ENCODE measurements at places on chromosomes 6 and 20. TPM values are rescaled to one million over a fixed set of nuclear protein-coding genes. Genes with fewer than 3 reads are reported as not detected.
A peak's percentile ranks its signal among the peaks of the same experiment; 100 is the strongest.

Gene TAF4
- 10.7 TPM for total RNA-seq

- no peak for DNase-seq
Observed at GRCh38 chr6:37942606-37943376, 123.3 kb downstream of the ZFAND3 start.

Gene MARCKS
- total RNA-seq, result 28.4 TPM

- DNase-seq, result no peak
Observed at GRCh38 chr6:89657445-89658158, 19.1 kb upstream of the LYRM2 start.

DNA sequence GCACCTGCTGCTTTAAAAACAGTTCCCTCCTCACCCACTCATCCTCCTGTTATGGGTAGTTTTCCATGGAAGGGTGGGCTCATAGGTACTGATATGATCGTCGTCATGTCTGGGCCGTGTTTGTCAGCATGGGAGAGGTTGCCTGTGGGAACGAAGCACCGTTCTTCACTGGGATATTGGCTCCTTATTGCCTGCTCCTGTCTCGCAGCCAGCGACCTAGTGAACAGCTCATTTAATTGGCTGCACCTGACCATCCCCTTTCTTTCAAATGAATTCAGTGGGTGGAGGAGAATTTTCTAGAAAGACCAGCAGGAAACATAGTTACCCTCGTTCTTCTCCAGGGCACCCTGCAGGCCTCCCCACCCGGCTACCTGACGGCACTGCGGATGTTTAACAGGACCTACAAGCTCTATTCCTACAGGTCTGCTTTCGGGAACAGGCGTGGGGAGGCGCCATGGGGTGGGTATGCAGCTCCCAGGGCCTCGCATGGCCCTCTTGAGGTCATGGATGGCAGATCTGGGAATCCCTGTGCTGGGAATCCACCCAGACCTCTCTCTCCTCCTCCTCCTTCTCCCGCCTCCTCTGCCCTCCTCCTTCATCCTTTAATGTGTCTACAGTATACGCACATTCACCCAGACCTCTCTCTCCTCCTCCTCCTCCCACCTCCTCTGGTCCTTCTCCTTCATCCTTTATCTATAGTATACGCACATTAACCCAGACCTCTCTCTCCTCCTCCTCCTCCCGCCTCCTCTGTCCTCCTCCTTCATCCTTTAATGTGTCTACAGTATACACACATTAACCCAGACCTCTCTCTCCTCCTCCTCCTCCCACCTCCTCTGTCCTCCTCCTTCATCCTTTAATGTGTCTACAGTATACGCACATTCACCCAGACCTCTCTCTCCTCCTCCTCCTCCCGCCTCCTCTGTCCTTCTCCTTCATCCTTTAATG lies 21.9 kb downstream of the ENTPD6 start:
- DNase-seq, result no peak

DNA sequence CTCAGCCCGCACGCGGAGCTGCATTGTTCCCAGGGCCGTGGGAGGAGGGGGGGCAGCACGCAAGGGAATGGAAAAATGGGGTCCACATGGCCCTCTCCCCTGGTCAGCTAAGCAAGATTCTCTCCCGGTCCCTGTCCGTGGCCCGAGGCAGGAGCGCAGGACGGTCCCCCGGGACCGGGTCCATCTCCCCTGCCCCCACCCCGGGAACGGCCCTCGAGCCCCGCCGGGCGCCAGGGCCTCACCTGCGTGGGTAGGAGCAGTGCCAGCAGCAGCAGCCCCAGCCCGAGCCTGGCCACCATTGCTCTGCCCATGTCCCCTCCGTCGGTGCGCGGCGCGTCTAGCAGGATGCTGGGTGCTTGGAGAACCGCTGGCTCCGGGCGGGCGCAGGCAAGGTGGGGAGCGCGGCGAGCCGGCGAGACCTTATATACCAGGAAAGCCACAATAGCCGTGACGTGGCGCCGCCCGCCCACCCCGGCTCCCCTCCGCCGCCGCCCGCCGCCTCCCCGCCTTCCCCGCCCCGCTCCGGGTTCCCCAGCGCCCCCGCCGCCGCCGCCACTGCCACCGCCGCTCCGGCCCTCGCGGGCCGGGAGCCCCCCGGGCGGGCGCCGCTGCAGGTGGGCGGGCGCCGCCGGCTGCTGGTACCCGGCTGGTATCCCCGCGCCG lies at the start of gene CD24:
CD24 (minus strand) TSS at position 394 of the 663 bp plus-strand sequence; CDS start at position 311, 83 bp downstream.
- peak; percentile 79 for DNase-seq

GRCh38 chr20:10671221-10671918 lies 2.4 kb downstream of the JAG1 start:
- DNase-seq, result no peak

- DNase-seq, result no peak
Observed at GRCh38 chr20:44343162-44343675, 6.4 kb downstream of the R3HDML start.

Gene TINAG
- not detected for total RNA-seq

DNA sequence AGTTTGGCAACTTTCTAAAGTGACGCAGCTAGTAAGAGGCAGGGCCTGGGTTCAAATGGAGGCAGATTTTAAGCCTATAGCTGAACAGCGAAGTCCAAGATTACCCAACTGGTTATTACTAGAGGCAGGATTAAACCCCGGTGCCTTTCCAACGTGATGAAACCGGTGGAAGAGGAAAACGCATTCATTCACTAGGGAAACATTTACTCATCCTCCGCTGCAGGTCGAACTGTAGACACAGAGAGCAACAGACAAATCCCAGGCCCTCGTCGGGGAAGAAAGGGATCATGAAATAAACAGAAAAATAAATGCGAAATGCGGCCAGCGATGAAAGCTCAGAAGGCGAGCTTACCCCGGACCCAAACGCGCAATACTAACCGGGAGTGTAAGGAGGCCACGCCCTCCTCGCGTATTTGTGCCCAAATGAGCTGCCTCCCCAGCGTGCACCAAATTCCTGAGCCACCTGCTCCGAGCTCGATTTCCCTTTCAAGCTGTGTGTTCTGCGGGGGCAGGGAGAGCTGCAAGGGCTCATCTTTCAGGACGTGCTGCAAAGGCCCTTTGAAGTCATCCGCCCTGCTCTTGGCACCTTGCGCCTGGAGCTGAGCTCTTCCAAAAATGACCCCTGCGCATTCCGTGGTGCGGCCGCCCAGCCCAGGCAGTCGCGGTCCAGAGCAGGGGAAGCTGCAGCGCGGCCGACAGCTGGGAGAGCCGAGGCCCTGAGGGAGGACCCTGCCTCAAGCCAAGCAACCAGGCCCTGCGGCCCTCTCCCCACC lies 46.9 kb downstream of the PDYN start:
- DNase-seq, result no peak

GRCh38 chr6:18264923-18265377 lies 620 bp upstream of the DEK start:
- DNase-seq, result no peak

Gene PRDM13
- total RNA-seq, result not detected

Gene TCP11
- total RNA-seq, result not detected

- DNase-seq, result no peak
Observed at GRCh38 chr6:44084231-44085014, 42.8 kb downstream of the MRPL14 start.

DNA sequence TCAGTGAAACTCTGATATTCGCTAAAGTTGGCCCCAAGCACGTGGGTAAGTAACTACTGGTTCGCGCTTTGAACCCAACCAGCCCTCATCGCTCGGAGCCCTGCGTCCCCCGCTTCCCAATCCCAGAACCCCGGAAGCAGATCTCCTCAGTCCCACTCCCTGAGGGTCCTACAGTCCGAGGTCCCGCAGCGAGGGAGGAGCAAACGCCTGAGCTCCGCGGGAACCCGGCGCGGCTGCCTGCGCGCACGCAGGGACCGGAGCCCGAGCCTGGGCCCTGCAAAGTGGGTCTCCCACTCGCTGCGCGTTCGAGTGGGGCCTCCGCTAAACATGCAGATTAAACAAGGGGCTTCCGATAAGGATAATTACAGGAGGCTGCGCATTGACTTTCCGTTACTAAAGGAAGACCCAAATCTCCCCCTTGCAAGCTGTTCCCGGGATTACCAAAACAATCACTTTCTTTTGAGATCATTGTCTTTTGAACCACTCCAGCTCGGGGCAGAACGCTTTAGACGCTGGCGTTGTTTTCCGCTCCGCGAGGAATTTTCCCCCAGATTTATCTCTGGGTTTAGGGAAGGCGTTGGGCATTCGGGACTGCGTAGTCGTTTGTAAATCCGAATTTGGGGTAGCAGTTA lies 1.3 kb upstream of the VSX1 start:
- DNase-seq, result no peak

Gene IL17A
- total RNA-seq, result not detected

DNA sequence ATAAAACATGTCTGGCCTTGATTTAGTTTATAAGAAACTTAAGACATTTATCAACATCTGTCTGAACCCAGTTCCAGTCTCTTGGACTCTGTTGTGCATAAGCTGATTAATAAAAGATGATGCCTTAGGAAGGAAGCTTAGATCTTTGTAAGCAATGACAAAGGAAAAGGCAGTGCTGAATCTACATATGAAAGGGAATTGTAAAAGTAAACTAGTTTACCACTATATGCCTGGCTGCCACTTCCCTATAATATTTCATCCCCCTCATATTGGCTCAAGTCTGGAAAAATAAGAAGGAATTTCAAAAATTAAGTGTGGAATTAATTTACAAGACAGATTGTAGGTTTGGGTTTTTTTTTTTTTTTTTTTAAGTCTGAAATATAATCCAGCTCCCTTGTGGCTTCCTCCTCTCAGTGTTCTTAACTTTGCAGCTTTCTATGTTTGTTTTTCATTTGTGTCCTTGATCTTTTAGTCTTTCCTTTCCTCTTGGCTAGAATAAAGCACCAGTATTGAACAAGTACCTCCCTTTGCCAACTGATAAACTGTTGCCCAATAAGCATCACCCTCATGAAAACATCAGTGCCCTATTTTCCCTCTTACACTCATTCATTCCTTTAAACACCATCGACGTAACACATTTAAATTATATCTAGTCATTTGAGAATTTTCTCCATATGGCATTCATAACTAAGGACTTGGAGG lies 146.7 kb upstream of the TBX18 start:
- no peak for DNase-seq

Gene GHRH
- total RNA-seq, result not detected

- no peak for DNase-seq
Observed at GRCh38 chr6:18551228-18551627, 164.1 kb downstream of the RNF144B start.

DNA sequence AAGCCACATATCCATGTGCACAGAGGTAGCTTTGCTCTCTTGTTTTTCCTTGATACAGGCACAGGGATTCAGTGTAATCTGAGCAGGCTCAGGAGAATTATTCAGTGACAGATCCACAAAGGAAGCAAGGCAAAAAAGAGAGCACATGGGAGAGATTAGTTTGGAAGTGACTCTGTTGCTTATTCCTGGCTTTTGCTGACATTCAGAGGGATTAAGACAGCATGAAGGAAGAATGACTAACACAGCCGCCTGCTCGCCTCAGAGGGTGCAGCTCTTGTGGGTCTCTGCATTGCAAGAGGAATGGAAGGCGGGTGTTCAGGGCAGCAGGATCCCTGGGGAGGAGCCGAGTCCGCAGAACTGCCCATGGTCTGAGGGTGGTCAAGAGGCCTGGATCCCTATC lies 203.4 kb upstream of the KCNQ5 start:
- no peak for DNase-seq

- no peak for DNase-seq
Observed at GRCh38 chr20:44765701-44766347, 20.2 kb downstream of the KCNK15 start.

Gene SLC26A8
- total RNA-seq, result not detected

GRCh38 chr6:129269076-129269475 lies 386.1 kb downstream of the LAMA2 start:
- no peak for DNase-seq

Gene SLC25A27
- total RNA-seq, result 11.1 TPM

GRCh38 chr6:293193-294174 lies 1.2 kb downstream of the DUSP22 start:
- no peak for DNase-seq

Gene WFDC5
- not detected for total RNA-seq

GRCh38 chr20:41029150-41029901 lies 704 bp downstream of the TOP1 start:
- peak; percentile 70 for DNase-seq
